ENCODE measurements at places on chromosomes 3 and 15.

DNA sequence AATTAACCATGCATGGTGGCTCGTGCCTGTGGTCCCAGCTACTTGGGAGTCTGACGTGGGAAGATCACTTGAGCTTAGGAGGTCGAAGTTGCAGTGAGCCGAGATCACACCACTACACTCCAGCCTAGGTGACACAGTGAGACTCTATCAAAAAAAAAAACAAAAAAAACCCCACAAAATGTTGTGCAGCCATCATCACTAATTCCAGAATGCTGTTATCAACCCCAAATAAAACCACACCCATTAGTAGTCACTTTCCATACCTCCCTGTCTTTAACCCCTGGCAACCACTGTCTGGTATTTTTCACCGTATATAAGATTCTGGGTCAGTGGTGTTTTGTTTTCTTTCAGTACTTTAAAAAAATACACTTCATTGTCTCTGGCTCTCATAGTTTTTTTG, 16.6 kb downstream of the HMCES start:
- DNase-seq = no peak

DNA sequence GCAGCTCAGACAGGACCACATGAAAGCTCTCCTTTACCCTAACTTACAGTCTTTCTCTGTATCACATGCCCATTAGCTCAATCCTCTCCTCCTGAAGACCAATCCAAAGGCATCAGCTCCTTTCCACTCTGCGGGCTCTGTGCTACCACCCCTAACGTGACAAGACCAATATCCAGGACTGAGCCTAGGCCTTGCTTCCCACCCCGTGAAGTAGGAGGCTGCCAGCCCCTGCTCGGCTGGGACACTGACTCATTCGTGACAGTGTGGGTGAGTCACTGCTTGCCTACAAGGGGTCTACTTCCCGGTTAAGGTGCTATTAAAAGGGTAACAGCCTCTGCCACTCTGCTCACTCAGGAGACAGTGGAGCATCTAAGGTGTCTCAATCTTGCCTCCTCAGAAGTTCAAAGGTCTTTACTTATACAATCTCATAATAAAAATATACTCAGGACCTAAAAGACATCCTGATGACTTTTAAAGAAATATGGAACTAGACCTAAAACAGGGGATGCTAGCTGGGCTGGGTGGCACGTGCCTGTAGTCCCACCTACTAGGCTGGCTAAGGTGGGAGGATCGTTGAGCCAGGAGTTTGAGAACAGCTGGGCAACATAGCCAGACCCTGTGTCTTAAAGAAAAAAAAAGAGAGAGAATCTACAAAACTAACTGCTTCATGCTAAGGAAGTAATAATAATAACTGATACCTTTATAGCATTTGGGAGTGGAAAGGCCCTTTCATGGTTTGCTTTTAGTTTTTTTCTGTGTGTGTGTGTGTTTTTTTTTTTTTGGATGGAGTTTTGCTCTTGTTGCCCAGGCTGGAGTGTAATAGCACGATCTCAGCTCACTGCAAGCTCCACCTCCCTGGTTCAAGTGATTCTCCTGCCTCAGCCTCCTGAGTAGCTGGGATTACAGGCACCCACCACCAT, 55.0 kb downstream of the TMEM44 start:
- no peak for DNase-seq

DNA sequence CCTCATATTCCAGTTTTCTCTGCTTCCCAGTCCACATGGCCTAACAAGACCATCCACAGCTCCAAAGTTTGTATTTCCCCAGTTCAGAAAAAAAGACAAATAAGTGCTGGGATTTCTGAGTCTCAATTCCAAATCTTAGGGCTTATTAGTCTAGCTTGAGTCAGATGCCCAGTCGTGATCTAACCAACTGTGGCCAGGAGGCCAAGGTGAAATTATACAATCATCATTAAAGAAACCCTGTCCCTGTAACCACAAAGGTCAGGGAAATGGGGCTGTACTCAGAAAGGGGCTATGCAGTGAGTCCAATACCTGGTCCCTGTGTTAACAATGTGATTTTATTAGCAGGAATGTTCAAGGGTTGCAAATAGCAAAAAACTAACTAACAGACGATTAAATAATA, 40.5 kb upstream of the MITF start:
- no peak for DNase-seq

DNA sequence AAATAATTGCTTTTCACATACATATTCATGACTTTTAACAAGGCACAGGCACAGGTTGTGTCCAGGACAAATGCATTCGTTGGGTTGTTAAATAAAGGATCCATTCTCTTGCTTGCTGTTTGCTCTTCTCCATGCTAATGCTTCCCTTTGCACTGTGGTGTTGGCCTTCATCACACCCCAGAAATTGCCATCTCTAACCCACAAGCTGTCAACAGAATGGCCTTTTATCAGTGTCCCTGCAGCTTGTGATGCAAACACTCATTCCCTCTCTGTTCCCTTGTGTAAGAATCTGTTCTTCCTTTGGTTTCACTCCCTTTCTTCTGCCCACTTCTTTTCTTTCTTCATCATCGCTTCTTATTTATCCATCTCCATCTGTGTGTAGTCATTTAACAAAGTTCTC, 72.2 kb downstream of the SLC7A14 start:
- no peak for DNase-seq

DNA sequence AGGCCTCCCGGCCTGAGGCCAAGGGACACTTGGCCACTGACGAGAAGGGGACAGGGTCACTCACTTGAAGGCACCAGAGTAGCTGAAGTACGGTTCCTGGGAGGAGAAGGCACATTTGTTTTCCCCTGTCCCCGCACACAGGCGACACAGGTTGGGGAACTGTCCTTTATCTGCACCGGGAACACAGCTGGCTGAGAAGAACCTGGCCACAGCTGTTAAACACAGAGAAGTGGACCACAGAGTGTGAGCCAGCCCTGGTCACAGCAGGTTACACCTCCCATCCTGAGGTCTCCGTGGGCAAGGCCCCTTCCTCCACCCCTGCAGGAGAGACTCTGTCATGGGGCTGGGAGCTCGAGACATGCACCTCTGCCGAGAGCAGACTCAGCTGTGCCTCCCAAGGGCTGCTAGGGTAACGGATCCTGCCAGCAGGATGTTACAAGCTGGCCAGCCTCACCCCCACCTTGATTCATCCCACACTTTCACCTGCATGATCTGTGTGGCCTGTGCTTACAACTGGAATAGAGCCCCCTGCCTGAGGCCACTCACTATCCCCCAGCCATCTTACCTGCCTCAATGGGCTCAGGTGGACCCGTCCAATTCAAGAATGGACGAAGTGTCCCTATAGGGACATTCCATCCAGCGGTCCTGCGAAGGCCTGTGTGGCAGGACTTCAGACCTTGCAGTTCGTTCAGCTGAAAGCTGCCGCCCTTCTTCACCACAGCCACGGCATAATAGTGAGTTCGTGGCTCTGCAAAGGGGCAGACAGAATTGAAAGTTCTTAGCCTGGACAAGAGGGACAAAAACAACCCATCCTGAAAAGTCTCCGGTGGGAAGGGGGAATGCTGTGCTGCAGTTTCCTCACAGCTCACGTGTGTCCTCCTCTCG, 9.2 kb downstream of the LTF start:
- no peak for DNase-seq

GRCh38 chr3:186095561-186096081, 13.3 kb downstream of the ETV5 start:
- no peak for DNase-seq

DNA sequence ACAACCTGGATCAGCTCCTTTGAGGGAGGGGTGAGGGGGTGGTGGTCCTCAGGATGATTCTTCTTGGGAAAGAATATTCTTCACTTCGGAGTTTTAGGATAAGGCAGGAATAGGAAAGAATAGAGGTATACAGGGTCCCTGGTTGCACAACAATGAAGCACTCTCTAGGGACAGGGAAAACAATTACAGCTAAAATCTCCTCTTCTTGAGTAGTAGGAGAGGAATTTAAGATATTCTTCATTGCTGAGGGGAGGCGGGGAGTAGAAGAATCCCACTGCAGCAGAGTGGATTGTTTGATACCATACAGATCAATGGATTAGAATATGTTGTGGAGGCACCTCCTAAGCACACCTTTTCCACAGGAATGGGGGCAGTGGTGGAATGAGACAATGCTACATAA, 20.5 kb downstream of the SLC9C1 start:
- DNase-seq = no peak

- DNase-seq = no peak
These were observed 30.6 kb upstream of the ADAMTS7 start for GRCh38 chr15:78841891-78842290.

DNA sequence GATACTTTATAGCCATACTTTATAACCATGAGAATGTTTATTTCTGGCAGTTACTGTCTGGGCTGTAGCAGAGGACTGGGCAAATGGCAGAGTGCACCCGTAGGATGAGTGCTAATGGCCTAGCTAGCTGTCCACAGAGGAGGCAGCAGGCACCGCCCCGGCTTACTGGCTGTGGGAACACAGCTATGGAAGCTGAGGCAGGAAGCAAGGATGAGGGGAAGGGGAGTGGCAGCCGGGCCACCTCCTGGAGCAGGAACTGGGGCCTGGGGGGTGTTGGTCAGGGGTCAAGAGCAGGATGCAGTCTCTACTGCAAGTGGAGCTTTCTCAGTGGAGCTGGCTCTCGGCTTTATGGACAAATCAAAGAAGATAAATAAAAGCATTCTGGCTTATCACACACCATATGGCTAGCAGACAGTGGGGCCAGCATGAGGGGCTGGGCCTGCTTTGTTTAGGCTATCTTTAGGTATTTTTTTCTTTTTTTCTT, 316.8 kb upstream of the CTDSPL start:
- DNase-seq = no peak

DNA sequence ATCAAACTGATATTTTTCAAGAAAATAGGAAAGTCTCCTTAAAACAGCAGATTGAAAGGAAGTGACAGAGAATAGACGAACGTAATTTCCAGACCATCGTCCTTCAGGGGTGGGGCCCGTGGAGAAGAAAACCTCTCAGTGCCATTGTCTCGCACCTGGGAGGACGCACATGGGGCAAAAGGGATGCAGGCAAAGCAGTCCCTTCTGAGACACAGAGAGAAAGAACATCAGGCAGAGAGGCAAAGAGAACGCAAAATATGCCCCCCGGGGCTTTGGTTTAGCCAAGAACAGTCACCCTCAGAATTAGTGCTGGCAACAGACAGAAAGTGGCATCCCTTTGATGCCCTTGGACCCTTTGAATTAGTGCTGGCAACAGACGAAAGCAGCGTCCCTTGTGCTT, 37.0 kb downstream of the MUC20 start:
- no peak for DNase-seq

GRCh38 chr3:70933105-70933810, 620.8 kb upstream of the MDFIC2 start:
- DNase-seq = no peak

- DNase-seq = no peak
These were observed 122.5 kb downstream of the TJP1 start for GRCh38 chr15:29699791-29700190.

GRCh38 chr3:105722943-105723556, 145.8 kb downstream of the CBLB start:
- DNase-seq = peak; percentile 43

DNA sequence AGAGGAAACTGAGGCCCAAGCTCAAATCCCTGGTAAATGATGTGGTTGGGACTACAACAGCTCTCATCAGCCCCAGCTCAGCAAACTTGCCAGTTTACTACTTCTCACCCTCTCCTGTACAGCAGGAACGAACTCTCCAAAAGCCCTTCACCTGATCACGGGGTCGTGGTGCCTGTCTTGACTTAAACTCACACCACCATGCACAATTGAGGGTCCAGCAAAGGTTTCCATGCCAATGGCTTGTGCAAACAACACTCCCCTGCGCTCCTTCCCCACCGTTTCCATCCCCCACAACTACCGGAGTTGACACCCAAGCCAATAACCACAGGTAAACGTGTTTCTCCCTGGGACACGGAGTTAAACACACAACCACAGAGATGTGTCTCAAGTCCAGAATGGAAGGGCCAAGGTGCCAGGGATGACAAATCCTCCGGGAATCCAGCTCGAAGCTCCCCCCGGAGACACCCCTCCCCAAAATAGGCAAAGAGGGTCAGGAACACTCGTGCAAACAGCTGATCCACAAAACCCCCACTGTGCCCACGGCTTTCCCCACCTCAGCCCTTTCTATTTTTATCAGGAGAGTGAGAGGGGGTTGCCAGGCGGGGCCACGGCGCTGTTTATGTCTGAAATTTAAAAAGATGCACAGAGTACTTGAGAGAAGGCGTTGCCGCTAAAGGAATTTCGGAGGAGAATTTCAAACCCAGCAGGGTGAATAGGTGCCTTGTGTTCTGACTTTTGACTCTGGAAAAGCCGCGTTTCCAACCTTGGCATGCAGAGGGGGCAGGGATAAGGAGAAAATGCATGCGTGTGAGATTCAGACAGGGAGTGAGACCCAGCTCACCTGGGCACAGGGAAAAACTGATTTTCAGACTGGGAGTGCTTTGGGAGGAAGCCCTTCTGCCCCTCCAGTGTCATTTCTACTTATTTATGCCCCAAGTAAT, 10.6 kb upstream of the ACAN start:
- DNase-seq = no peak

GRCh38 chr15:45164914-45165313, 22.9 kb downstream of the SHF start:
- DNase-seq = no peak

DNA sequence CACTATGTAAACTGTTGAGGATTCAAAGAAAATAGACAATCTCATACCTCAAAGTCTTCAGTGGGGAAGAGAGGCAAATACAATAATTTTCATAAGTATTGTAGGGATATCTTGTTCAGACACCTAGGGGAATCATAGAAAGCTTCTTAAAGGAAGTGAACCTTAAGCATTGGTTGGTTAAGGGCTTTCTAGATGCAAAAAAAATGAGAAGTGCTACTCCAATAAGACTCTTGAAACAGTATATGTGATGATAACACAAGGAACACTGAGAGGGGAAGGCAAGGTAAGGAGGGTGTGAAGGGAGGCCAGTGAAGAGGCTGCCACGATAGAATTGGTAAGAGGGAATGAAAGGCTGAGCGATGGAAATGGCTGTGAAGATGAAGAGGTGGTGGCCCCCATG, 104.1 kb downstream of the TPRG1 start:
- no peak for DNase-seq

DNA sequence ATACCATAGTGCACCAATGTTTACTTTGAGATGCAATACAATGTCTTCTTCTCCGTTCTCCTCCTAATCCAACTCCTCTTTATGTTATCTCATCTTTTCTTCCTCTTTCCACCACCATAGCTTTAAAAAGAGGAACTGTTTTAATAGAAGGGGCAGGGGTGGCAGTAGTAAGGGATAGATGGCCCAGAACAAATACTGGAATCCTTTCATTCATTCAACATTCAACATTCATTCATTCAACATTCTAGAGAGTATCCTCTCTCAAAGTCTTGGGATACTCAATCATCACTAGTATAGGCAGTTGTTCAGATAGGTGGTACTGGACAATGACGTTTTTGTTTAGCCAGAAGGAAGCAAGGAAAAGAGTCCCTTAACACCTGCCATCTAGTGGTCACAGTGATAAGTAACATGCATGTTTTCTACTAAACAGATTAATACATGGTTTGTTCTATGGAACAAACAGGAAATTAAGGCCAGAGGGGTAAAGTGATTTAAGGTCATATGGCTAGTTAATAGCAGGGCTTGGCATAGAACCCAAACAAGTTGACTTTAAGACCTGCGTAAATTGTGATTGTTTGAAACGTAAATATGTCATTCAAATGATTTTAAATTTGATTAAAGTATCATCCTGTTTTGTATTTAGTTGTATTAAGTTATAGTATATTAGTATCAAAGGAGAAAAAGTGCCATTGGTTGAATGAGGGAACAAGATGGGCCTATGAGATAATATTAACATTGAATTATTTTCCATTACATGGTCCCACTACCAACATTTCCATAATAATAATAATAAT, 26.9 kb upstream of the EHHADH start:
- peak; percentile 88 for DNase-seq

GRCh38 chr3:109353057-109353456, 15.7 kb upstream of the DPPA4 start:
- DNase-seq = no peak

- DNase-seq = no peak
These were observed 45.5 kb upstream of the CFAP161 start for GRCh38 chr15:81088470-81089013.

Measured in KBM-7 (cell line).